ENCODE measurements at places on chromosomes 3 and 15.

DNA sequence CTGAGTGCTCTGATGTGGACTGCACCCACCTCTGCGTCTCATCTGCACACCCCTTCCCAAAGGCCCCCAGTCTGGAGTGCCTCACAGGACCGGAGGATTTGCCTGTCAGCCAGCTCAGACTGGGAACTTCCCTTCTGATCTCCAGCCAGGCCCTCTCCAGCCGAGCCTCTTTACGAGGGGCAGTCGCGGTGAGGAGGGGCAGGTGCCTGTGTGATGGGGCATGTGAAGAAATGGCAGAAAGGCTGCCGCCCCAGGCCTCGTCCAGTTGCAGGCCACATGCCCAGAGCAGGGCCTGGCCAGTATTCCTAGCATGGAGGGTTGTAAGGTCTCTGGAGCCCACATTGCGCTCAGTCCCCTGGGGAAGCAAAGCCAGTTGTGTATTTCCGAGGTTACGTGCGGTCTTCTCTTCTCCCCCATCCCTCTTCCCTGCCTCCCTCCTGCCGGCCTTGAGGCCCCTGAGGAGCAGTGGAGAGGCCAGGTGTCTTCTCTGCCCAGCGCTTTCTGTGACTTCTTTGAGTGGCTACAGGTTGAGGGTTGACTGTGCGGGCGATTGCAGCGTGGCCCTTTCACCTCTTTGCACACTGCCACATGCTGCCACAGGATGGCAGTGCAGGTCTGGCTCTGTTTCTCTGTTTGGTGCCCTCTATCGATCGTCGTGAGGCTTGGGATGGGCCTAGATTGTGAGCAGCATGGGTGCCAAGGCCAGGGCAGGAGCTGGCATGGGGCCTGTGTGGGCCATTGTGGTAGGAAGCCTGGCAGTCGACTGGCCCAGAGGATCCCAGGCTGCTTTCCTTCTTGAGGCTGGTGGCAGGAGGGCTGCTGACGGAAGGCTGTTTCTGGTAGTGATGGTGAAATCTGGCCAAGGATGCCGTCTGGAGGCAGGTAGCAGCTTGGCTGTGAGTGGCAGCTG is 5.3 kb downstream of the CLK3 start:
- DNase-seq, result peak; percentile 52

DNA sequence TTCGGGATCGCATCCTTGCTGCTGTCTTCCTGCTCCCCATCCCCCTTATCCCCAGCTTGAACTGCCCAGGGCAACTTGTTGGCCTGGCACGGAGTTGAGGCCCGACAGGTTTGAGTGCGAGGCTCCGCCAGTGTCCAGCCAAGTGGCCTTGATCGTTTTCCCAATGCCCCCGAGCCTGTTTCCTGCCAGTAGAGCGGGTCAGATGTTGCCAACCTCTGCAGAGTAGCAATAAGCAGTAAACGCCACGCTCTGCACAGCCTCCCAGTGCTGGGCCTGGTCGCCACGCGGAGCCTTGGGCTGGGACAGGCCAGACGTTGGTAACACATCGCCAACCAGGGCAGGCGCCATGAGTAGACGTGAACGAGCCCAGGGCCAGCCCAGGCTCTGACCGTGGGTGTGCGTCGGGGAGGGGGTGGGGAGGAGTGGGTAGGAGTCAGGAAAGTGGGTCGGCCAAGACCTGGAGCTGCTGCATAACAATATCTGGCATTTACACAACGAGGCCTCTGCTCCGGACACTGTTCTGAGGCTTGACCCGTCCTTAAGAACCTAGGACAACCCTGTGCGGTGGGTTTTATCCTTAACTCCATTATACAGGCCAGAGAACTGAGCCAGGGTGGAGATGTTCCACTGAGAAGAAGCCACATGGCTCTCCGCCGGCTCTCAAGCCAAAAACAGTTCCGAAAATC is 444 bp upstream of the ABHD14A start:
- no peak for DNase-seq

DNA sequence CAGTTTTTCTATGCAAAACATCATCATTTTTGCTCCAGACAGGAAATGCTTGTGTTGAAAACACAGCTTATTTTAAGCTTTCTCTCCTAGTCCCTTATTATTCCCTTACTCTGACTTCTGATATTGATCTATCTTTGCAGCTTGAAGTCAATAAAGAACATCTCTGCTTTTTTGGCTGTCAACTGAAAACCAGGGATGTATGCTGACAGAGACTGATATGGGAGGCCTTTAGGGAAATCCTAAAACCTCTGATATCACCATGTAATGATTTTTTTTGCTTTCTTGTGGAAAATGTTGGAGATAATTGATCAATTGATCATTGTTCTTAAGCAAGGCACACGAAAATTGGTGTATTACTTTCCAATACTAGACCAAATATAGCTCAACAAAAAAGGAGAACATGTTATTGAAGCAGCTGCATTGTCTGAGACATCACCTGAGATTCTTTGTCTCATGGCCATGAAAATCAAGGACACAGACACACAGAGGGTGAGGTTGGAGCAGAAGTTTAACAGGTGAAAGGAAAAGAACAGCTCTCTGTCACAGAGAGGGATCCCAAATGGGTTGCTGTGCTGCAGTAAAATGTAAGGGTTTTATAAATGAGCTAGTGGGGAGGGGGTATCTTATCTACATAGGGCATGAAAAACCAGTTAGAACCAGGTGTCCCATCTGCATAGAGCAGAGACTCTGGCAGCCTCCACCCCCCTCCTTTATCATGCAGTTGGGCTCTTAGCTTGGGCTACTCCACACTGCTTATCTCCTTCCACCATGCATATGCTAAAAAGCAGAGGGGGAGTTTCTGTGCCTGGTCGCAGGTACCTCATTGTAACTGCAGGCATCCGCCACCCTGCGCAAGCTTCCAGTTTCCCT is 17.0 kb upstream of the SENP7 start:
- no peak for DNase-seq

DNA sequence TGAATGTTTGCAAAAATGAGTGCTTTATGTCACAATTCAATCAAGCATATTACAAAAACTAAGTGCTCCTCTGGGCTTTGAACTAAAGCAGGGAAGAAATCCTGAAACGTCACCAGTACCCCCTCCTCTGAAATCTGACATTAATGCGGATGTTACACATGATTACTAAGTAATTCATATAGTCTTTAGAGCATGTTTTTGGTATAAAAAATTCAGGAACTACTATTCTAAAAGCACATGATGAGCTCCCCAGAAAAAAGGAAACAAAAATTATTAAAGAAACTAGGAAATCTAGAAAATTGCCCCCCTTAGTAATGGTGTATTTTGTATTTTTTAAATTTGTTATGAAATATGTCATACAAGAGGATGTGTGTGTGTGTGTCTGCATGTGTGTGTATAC is 87.7 kb downstream of the MYO5A start:
- no peak for DNase-seq

- DNase-seq, result no peak
Measured at GRCh38 chr15:99404454-99404853, 153.2 kb downstream of the LRRC28 start.

GRCh38 chr3:148211725-148212124 is 486.0 kb upstream of the AGTR1 start:
- peak; percentile 24 for DNase-seq

DNA sequence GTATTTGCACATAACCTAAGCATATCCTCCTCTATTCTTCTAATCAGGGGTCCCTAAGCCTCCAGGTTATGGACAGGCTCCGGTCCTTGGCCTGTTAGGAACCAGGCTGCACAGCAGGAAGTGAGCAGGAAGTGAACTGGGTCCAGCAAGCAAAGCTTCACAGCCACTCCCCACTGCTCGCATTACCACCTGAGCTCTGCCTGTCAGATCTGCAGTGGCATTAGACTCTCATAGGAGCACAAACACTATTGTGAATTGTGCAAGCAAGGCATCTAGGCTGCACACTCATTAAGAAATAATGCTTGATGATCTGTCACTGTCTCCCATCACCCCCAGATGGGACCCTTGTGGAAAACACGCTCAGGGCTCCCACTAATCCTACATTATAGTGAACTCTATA is 9.8 kb downstream of the MSL2 start:
- peak; percentile 37 for DNase-seq

DNA sequence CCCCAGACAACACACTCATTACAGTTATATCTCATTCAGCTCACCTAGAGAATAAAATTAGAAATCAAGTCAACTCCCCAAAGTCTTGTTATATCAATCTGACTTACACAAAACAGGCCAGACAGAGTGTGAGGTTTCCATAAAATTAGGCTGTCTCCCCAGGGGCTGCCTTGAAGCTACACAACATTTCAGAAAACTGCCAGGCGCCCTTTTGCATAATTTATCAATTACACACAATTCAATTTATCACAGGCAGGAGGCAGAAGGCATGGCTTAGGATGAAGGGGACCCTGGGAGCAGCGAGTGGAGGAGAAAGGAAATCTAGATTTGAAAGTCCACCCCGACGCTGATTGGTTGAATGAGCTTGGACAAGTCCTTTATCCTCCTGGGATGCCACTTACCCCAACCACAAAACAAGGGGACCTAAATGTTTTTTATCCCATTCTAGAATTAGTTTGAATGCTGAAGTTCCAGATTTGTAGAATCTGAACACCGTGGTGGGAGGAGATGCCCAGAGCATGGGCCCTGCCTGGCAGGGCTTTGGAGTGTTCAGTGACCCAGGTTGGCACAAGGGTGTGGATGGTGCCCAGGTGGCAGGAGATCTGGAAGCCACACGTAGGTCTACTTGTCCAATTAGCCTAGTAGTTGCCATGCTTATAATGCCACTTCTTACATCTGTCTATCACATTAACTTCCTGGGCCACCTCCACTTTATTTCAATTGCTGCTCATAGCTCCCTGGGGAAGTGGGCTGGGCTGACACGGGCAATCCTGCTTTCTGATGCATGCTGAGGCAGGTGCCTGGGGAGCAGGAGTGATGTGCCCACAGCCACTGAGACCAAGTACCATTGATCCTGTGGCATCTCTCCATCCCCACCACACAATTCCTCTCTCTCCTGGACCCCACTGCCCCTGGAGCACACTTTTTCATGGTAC is 119.8 kb upstream of the TLE3 start:
- no peak for DNase-seq

DNA sequence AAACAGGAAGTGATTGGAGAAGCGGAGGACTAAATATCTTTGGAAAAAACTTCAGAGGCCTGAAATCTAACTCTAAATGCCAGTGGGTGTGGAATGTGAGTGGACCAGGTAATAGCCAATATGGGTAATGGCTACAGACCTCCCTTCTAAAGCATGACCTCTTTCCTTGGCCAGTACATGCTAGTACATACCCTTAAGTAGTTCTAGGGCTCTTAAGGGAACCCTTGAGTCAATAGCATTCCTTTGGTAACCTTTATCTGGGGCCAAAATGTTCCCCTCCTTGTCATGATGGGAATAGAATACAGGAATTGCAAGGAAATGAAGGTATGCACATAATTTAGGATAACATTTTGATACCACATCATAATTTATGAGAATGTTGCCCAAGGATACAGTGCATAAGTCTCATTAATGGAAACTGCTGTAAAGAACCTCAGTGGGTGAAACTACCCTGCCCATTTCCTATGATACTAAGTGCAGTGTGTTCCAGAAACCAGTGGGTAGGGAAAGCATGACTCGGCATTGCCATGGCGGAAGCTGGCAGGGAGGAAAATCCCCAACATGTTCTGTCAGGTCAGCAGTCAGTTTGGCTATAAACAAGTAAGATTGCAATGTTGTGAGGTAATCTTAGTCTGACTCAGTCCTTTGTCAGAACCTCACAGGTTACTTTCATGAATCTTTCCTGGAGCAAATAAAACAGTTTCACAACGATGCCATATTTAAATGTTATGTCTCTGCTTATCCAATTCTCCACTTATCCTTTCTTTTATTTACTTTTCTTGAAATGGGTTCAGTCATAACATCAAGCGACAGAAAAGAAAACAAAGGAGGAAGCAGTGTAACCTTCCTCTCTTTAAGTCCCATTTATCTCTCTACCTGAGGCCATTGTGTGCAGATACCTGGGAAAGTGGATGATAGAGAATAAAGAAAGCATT is 23.5 kb upstream of the RAP2B start:
- peak; percentile 97 for DNase-seq

GRCh38 chr15:37252530-37252929 is 152.2 kb upstream of the MEIS2 start:
- DNase-seq, result no peak

DNA sequence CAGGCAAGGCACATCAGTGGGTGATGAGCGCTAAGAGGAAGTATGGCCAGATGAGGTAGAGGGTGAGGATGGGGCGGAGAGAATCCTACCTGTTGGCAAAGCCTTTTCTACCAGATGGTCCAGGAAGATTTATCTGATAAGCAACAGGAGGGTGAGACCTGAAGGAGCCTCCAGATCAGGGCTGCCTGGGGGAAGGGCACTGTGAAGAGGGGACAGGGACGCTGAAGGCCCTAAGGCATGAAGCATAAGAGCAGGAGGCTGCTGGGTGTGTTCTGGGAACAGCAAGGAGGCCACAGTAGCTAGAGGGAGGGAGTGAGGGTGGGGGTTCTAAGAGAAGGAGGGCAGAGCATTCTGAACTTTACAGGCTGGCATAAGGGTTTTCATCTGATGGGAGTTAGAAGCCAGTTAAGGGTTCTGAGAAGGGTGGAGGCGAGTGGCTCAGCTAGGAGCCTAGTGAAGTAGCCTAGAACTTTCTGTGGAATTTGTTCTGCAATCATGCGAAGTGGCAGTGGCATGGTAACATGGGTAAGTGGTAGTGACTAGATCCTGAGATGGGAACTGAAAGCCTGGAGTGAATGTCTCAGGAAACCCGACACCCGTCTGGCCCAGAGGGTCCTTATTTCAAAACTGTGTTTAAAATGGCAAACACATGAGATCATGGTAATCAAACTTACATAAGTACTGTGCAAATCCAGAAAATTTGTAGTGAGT is 29.9 kb downstream of the CGNL1 start:
- DNase-seq, result no peak

DNA sequence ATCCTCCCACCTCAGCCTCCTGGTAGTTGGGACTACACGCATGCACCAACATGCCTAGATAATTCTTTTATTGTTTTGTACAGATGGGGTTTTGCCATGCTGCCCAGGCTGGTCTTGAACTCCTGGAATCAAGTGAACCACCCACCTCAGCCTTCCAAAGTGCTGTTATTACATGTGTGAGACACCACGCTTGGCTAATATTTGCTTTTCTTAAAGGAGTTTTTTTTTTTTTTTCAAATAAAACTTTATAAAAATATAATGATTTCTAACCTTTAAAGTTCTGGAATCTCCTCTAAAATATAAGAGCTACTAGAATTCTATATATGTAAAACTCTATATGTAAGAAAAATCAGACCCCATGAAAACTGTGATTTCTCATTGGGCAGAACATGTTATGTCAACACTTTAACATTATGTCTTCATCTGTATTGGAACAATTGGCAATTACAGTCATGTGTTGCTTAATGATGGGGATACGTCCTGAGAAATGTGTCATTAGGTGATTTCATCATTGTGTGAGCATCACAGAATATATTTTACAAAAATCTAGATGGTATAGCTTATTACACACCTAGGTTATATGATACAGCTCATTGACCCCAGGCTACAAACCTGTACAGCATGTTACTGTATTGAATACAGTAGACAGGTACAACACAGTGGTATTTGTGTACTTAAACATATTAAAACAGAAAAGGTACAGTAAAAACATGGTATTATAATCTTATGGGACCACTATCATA is 377.0 kb downstream of the PLCL2 start:
- DNase-seq, result no peak

DNA sequence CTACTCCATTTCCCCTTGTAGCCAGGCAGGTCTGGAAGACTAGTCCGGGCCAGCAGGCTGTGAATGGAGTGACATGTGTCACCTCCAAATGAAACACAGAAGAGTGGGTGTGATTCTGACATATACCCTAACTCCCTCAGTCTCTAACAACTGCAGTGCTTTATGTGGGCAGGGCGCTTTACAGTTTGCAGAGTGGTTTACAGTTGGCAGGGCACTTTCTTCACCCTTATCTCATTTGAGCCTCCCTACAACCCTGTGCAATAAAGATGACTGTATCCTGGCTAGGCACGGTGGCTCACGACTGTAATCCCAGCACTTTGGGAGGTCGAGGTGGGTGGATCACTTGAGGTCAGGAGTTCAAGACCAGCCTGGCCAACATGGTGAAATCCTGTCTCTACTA is 176.3 kb downstream of the RAB11A start:
- DNase-seq, result no peak

Measured in NCI-H226 (cell line).